Stimulated activated CD8-positive, alpha-beta memory T cell treated with anti-CD3 and anti-CD28 coated beads, Interleukin-15, amount 100 ng/mL, for 24 hours (primary cell): ENCODE measurements at places on chromosomes 2 and 18.

DNA sequence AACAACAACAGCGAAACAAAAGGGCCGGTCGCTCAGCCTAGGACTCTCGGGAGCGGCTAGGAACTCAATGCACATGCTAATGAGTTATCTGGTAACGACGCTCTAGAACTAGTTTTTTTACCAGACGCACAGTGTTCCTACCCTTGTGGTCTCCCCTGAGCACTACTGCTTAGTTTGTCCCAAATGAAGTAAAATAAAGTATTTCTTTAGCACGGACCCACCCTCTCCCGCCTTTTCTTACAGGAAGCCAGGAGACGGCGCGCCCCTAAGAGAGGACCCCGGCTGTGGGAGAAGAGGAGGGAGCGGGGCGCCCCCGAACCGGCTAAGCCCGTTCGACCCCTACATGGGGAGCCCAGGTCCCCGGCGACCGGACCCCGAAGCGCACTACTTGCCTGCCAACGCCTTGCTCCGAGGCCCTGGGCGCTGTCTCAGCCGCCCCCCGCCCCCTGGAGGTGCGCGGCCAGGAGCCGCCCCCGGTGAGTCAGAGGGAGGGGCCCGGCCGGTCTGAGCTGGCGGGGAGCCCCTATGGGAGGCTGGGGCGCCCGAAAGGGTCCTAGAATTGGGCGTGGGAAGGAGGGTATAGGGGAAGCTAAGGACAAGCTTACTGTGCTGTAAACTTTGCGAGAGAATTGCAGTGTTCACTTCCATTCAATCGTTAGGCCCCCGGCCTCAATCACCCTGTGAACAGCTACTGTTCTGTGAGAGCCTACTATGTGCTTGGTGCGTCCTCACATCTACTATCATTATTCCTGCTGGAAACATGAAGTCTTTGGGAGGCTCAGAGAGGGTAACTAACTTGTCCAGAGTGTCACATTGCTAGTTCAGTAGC, 3.6 kb upstream of the CAPG start:
- DNase-seq, result no peak

DNA sequence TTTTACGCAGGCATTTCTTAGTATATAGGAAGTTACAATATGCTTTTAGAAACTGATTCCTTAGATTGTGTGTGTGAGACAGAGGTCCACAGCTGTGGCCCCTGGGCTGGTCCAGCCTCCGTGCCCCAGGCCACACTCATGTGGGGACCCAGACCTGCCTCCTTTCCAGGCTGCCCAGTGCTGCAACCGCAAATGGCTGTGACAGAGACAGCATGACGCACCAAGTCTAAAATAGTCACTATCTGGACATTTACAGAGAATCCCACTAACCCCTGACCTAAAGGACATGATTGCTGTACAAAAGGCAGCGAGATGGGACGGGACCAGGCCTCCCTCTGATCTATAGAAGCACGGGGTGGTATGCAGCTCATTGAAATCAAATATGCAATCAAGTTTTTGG, 152.2 kb downstream of the TMEM18 start:
- DNase-seq, result no peak

GRCh38 chr2:239358062-239358754, 42.6 kb downstream of the HDAC4 start:
- DNase-seq, result no peak

- no peak for DNase-seq
These were observed 192.2 kb upstream of the LRRTM1 start for GRCh38 chr2:80496775-80497174.

DNA sequence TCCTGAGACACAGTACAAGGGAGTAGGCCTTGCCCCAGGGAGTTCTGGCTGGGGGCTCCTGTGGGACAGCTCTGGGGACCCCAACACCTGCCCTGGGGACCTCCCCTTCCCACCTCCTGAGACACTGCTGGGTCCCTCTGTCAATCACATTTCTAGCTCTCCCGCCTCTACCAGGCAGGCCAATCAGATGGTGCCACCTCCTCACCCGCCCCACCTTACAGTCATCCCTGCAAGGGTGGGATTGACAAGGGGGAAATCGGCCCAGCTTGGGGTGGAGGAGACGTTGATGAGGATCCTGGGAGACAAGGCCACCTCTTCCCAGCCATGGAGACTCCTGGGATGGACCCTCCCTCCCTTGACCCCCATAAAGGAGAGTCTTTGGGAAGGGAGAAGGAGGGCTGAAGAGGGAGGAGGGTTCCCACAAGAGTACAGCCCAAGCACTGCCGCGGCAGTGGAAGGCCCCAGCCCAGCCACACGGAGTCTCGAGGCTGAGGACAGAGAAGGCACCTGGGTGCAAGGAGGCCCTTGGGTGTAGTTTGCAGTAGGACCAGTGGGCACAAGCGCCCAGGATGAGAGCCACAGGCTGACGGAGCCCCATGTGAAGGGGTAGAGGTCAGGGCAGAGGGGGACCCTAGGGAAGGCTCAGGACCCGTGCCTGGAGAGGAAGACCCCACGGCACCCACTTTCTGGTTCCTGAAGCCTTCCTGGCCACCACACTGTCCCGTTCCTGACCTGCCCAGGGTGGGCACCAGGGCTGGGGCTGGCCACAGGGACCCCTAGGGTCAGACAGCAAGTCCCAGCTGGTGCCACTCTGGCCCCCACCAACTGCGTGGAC, 109.9 kb upstream of the OTOS start:
- DNase-seq, result no peak

GRCh38 chr18:38941711-38942561, 1376.3 kb upstream of the CELF4 start:
- no peak for DNase-seq

GRCh38 chr18:46013484-46014189, 46.5 kb upstream of the EPG5 start:
- no peak for DNase-seq

DNA sequence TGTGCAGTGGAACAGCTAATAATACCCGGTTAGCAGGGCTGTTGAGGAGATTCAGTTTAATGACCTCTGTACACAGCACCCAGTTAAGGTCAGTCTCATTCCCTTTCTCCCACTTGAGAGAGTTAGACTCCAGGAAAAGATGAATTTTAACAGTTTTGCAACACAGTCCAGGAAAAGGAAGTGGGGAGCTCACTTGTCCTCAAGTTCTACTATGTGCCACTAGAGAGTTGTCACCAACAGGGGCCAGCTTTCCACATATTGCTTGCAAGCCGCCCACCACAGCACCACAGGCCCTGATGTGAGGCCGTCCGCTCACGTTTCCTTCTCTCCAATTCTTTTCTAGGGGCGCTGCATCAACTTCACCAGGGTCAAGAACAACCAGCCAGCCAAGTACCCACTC, 142.1 kb downstream of the GFPT1 start:
- DNase-seq, result no peak

DNA sequence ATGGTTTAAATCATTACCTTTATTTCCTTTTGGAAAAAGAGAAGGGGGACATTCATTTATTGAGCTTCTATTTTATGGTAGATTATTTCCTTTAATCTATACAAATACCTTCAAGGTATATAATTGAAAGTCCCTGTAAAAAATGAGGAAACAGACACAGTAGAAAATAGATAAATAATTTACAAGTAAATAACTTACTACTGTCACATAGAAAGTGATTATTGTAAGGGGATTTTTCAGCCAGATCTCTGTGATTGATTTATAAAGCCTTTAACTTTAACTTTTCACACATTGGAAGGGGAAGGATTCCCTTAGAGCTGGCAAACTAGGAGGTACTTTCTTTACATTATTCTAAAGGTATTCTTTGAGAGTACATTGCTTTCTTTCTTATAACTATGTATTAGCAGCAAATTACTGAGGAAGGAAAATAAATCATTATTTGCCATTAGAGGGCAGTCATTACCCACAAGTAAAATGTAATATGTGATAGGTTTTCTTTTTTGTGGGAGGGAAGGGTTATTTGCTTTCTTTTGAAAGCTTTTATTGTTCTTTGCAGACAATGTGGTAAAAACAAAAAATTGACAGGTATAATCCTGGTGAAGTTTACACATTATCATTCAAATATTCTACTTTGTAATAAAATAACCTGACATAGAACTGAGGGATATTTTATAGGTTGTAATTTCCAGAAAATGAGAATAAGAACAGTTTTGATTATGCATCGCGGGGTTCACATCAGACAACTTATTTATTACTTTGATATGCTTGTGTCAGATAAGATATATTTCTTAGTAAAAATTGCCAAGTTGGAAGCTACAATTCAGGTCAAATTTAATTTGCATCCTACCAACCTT, 24.8 kb upstream of the RPE start:
- DNase-seq, result no peak

- no peak for DNase-seq
These were observed 28.8 kb upstream of the APOB start for GRCh38 chr2:21072477-21073242.

DNA sequence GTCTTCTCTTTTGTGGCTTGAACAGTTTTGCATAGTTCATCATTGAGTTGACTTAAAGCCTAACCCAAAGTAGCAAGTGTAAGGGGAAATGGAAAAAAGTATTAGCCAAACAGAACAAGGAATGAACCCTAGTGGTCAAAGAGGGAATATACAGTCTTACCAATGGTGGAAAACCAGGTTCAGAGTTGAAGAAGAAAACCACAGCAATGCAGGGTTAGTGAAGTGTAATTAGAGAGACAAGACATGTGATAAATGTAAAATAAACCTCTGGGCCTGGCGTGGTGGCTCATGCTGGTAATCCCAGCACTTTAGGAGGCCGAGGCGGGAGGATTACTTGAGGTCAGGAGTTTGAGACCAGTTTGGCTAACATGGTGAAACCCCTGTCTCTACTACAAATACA, 2.4 kb downstream of the TTN start:
- DNase-seq, result no peak

GRCh38 chr2:110740747-110741349, 8.5 kb downstream of the ACOXL start:
- DNase-seq, result no peak

DNA sequence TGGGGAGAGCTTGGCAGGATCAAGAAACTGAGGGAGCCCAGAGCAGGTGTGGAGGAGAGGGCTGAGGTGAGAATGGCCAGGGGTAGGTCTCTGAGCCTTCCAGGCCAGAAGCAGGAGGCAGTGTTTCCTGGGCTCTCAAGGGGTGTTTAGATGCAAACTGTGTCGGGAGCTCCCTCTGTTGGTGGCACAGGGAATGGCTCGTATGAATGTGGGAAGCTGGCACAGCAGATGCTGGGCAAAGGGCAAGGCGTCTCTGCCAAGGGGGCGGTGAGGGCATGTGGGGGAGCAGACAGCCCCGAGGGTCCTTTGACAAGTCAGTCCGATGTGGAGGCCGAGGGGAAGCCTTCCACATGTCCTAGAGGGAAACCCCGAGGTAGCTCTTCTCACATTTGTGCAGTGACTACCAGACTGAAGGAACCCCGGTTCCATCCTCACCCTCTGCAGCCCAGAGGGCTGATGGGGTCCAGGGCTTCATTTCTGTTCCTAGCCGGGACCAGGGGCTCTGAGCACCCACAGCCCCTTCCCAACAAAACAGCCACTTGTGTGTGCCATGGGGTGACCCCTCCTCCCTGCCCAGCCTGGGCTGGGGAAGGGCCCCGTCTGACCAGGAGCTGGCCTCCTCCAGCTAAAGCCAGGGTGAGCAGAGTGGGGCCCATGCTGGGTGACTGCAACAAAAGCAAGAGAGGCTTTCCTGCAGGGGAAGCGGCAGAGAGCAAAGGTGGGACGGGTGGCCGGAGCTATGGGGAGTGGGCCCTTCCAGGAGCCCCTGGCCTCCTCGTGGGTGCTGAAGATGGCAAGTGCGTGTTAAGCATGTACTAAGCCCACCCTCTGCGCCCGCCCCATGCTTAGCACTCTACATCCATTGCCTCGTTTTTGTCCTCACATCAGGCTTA, 103.4 kb downstream of the SEPTIN10 start:
- peak; percentile 29 for DNase-seq

DNA sequence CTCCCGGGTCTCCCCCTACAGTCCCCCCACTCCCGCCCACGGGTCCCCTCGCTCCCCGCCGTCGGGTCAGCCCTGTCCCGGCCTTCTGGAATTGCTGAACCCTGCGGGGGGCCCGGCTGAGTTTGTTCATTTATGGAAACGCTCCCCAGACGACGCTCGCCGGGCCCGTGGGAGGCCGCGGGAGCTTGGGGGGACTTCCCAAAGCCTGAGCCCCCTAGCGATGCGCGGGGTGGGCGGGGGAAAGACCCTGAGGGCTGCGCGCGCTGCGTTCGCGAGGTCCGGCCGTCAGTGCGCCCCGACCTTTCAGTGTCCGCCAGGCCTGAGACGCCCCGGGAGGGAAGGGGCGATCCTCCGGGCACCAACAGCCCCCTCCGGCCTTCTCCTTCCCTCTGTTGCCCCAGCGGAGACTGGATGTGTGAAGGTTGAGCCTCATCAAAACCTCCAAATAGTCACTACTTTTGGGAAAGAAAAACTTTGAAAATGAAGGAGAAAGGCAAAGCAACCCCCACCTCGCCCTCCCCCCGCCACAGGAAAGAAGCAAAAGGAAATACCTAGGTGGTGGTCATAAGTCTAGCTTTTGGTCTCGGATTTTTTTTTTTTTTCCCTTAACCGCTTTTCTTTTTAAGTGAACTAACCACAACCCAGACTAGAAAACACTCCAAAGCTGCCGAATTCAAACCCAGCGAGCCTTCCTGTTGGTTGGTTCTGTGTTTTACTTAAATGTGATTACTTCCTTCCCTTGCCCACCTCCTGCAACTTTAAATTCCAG, 509 bp upstream of the CYS1 start:
- DNase-seq, result no peak

GRCh38 chr2:64732146-64732545, 78.4 kb upstream of the SERTAD2 start:
- no peak for DNase-seq

DNA sequence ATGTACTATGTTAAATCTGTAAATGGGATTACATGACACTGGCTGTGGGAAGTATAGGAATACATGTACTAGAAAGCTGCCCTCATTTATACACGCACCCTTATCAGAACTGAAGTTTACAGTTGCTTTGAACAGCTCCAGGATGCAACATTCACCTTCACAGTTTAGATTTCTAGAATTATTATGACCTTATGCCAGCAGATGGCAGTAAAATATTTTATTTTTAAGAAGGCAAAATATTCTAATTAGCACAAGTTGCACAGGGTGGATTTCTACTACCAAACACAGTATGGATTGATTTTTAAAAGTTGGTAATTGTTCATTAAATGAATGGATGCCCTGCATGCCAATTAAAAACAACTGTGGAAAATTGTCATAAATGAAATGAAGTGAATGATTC, 670.4 kb downstream of the KCNJ3 start:
- no peak for DNase-seq

- DNase-seq, result no peak
These were observed 859 bp upstream of the COLEC12 start for GRCh38 chr18:501406-501714.

GRCh38 chr2:156319811-156320485, 12.6 kb downstream of the NR4A2 start:
- no peak for DNase-seq

- DNase-seq, result no peak
These were observed 332.8 kb upstream of the SOX11 start for GRCh38 chr2:5359397-5359796.

- DNase-seq, result no peak
These were observed 103.7 kb upstream of the EML6 start for GRCh38 chr2:54619660-54620231.
